ENCODE measurements at places on chromosomes 6 and 20. TPM values are rescaled to one million over a fixed set of nuclear protein-coding genes. Genes with fewer than 3 reads are reported as not detected.

Gene MLN
- not detected for total RNA-seq

- DNase-seq = no peak
These were observed 14.8 kb downstream of the TUBB2A start for GRCh38 chr6:3142536-3142935.

DNA sequence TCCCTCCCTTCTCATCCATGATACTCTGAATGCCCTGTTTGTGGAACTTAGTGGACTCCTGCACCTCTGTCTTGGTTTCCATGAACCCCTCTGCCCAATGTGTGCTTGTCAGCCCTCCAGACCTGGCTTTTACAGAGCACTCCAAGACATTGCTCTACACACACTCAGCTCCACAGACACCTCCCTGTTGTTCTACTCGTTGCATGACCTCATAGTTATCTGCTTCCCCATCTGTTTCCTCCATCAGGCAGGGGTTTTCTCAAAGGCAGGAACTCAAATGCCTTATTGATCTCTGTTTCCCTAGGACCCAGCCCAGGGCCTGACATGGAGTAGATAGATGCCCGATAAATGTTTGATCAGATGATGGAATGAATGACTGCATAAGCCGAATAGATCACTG is 13.3 kb downstream of the PLCG1 start:
- DNase-seq = no peak

DNA sequence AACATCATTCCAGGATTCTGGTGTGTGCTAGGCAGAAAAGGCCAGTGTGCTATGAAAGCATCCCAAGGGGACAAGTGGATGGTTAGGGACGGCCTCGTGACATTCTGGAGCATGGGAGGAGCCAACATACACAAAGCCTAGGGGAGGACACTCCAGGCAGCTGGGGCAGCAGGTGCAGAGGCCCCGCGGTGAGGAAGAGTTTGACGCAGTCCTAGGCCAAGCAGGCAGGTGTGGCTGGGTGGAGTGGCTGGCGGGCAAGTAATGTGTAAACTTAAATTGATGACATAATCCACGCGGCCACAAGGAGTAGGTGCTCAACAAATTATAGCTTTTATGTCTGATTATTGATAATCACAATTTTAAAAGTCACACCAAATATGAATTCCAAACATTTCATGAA is 93.6 kb downstream of the TMEM242 start:
- DNase-seq = no peak

- no peak for DNase-seq
These were observed 861 bp upstream of the NHSL1 start for GRCh38 chr6:138500045-138500665.

DNA sequence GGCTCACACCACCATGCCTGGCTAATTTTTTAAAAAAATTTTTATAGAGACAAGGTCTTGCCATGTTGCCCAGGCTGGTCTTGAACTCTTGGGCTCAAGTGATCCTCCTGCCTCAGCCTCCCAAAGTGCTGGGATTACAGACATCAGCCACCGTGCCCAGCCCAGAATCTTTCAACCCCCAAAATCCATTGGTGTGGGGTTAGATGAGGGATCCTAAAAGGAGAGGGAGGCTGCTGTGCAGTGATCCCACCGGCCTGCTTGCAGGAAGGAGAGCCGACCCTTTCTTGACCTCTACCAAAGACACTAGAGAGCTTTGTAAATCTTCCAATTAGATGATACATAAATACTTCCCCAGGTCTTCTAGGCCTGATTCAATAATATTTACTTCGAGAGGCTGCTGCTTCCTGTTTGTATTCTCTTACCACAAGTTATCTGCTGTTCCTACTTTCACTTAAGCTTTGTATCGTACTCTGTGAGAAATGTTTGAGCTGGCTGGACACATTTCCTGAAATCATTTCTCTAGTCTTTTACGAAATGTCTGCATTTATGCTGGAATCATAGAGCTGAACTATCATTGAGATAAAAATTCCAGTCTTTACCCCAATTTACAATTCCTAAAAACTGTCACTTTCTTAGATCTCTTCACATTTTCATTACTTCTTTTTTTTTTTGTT is 49.3 kb upstream of the IER3 start:
- no peak for DNase-seq

DNA sequence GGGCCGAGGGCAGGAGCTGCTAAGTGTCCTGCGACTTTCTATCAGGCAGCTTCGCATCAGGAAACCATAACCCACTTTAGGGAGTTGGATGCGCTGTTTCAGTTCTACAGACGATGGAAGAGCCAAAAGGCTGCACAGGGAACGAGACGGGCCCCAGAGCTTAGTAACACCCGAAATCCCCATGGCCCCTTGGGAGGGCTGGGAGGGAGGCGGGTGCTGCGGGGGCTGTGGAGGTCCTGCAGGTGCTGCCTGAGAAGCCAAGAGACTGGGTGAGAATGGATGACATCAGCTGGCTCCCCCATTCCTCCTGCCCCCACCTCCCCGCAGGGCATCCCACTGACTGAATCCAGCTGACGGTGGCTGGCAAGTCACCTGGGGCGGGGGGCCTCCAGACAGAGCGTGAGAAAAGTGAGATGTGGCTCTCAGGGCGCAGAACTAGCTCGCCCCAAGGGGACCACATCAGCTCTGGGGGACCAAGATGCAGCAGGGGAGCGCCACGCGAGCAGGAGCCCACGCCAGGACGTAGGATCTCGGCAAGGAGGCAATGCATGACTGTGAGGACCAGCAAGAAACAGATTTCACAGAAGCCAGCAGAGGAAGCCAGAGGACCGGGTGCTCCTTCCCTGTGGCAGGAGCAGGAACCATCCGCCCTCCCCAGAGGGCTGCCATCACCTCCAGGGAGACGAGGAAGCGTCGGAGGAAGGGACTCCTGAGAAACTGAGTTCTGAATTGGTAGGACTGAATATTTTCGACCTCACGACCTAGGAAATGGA is 36.8 kb downstream of the PNLDC1 start:
- no peak for DNase-seq

- no peak for DNase-seq
These were observed 91.5 kb downstream of the FAM50B start for GRCh38 chr6:3940703-3941102.

Gene PLN
- total RNA-seq = not detected

- peak; percentile 86 for DNase-seq
These were observed 44.3 kb downstream of the KHDC1L start for GRCh38 chr6:73180763-73181619.

DNA sequence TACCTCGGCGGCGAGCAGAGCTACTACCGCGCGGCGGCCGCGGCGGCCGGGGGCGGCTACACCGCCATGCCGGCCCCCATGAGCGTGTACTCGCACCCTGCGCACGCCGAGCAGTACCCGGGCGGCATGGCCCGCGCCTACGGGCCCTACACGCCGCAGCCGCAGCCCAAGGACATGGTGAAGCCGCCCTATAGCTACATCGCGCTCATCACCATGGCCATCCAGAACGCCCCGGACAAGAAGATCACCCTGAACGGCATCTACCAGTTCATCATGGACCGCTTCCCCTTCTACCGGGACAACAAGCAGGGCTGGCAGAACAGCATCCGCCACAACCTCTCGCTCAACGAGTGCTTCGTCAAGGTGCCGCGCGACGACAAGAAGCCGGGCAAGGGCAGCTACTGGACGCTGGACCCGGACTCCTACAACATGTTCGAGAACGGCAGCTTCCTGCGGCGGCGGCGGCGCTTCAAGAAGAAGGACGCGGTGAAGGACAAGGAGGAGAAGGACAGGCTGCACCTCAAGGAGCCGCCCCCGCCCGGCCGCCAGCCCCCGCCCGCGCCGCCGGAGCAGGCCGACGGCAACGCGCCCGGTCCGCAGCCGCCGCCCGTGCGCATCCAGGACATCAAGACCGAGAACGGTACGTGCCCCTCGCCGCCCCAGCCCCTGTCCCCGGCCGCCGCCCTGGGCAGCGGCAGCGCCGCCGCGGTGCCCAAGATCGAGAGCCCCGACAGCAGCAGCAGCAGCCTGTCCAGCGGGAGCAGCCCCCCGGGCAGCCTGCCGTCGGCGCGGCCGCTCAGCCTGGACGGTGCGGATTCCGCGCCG is 994 bp downstream of the FOXC1 start:
- DNase-seq = no peak

Gene MYLK2
- 1.2 TPM for total RNA-seq

- no peak for DNase-seq
These were observed 132.3 kb upstream of the BMP2 start for GRCh38 chr20:6635034-6635736.

Gene TRIM10
- not detected for total RNA-seq

GRCh38 chr20:48106428-48106827 is 321.1 kb upstream of the SULF2 start:
- DNase-seq = no peak

- DNase-seq = no peak
These were observed 182.4 kb upstream of the QKI start for GRCh38 chr6:163232015-163232523.

GRCh38 chr6:141463237-141463977 is 669.3 kb upstream of the GJE1 start:
- DNase-seq = no peak

GRCh38 chr20:36728986-36729385 is 16.9 kb downstream of the NDRG3 start:
- DNase-seq = peak; percentile 23

Gene MATN4
- 0.28 TPM for total RNA-seq

DNA sequence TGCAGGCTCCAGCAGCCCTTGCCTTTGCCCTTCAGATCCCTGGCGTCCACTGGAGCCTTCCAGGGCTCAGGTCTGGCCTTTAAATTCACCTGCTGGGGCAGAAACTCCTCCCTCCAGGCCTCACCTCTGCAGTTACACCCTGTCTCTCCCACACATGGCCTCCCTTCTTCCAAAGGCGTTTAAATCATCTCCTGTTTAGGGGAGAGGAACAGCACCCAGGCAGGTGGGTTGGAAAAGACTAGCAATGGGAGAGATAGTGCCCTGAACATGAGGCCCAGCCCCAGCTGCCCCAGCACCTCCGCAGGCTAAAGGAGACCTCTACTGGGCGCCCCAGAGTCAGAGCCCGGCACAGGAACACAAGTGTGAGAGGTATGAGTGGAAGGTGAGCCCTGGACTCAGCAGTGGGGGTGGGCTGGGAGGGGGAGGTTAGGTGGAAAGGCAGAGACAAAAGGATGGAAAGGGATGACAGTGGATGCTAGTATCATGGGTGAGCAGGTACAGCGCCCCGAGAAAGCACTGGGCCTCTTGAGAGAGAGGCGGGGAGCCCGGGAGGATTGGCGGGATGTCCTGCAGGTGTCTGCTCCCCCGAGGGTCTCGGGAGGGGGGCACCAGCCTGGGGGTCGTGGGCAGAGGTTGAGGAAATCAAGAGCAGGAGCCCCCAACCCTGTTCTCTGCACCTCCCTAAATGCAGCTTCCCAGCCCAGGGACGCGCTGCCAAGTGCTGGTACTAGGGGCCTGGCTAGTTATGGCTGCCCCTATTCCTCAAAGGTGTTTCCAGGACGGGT is at the start of gene CST9:
Gene CST9 (minus strand): TSS at position 51 of the 785 bp plus-strand sequence. CDS start 53 bp downstream, outside the sequence.
- DNase-seq = no peak

Gene DDX43
- total RNA-seq = not detected

DNA sequence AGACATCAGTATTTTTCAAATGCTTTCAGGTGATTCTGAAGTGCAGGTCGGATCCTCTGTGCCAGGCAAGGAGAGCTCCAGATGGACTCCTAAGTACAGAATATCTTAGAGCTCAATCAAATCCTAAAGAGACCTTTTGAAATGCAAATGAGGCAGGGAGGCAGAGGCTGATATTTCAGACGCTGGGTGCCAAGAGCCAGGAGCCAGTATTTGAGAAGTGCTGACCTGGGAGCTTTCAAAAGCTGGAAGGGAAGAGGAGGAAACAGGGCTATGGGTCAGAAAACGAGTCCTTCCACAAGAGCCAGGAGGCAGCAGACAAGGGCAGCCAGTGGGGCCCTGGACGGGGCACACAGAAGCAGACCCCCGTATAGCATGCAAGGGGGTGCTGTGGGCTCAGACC is 46.1 kb upstream of the DSN1 start:
- DNase-seq = peak; percentile 24

Gene LY6G6F
- not detected for total RNA-seq

Gene TREM1
- total RNA-seq = not detected

DNA sequence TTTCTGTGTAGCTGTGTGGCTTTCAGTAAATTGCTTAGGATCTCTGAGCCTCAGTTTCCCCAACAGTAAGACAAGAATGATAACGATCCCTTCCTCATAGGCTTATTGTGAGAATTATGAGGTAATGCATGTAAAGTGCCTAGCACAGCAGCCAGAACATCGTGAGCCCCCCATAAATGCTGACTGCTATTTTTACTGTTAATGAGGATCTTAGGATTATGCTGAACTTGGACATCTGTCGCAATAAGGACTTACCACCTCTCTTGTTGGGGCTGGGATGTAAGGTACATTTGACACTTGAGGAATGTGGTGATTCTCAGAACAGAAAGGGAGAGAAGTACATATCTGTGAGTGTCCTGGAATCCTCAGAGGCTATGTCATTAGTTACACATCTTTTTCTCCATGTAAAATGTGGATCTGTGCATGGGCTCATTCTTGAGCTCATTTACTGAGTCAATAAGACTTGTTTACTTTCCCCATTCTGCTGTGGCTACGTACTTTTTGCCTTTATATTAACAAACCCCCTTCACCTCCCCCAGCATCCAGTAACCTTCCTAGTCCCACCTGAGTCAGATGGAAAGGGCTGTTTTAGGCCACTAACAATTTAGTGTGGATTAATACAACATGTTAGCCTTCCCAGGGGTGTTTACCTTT is 64.4 kb upstream of the PLEKHG1 start:
- DNase-seq = no peak

DNA sequence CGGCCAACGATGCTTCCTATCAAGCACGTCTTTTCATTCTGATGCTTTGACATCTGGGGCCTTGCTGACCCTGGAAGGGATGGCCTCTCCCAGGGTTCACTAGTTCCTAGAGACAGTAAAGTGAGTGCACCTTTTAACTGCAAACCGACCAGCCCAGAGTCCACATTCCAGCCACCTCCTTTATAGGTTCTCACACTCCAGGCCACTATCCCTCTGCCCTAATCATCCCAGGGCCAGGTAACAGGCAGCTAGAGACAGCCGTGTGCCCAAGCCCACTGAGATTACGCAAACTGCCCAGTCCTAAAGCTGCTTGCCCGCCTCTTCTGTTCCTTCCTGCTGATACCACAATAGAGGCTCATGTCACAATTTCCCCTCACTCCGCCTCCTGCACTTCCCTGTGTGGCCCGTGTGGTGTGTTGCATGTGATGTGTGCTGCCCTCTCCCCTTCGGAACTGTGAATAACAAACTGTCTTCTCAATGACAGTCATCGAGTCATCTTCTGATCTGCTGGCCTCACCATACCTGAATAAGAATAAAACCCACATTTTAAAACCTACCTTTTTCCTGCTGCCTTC is 123.7 kb upstream of the EXOC2 start:
- DNase-seq = no peak

DNA sequence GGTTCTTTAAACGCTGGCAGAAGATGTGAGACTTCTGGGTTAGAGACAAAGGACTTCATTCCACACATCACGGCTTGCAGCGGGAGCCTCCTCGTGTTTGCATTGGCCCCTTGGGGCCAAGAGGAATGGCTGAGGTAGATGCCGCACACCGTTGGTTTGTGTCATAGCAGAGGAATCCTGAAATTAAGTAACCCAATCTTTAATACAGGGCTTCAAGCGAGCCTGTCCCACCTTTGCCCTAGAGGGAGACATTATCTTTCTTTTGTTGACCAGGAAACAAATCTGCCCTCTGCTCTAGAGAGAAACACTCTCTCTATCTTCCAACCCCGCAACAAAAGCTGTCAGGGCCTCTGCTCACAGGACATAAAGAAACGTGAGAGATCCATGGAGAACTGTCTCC is 277.5 kb upstream of the ZFP64 start:
- no peak for DNase-seq

- DNase-seq = no peak
These were observed 78.9 kb downstream of the THBS2 start for GRCh38 chr6:169174516-169175359.

Gene GCNT2
- 0.70 TPM for total RNA-seq

Gene C6orf163
- total RNA-seq = 2.1 TPM

Gene HLA-DMA
- total RNA-seq = 1.9 TPM

GRCh38 chr6:101203664-101204063 is 189.8 kb upstream of the GRIK2 start:
- DNase-seq = no peak

Gene OPRM1
- total RNA-seq = not detected

All from A673 (cell line).